Activated CD4-positive, alpha-beta T cell treated with anti-CD3 and anti-CD28 coated beads for 4 hours (primary cell): ENCODE measurements at places on chromosomes 2 and 18.

- DNase-seq = no peak
Measured at GRCh38 chr2:10028407-10028987, 14.9 kb upstream of the KLF11 start.

DNA sequence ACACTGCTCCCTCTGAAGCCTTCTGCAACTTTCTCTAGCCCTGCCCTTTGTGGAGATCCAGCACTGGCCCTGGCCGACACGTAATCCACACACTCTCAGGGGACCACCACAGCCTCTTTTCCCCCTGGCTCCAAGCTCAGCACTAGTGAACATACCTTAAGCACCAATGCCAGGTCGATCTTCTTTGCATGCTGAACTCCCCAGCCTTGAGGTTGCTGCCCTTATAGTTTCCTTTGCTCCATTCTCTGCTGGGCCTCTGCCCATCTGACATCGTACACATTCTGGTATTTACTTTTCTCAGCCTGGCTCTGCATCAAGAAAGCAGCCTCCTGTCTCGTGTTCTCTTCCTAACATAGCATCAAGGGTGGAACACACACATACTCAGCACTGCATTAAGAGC is 361.5 kb downstream of the LPIN1 start:
- no peak for DNase-seq

DNA sequence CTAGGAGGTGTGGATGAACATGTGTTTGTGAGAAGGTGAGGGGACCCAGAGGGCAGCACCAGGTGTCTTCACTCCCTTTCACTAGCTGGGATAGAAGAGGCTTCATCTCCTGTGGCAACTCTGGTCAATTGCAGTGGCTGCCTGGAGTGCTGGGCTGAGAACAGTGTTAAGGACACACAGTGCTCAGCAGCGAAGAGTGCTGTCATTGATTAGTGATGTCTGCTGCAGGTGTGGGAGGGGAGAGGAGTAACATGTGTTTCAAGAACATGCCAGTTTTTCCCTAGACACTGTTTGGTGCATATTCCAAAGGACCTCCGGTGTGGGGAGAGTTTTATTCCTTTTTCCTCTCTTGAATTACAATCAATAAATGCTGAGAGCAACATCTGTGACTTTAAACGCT is 95.9 kb upstream of the CXCR4 start:
- DNase-seq = no peak

DNA sequence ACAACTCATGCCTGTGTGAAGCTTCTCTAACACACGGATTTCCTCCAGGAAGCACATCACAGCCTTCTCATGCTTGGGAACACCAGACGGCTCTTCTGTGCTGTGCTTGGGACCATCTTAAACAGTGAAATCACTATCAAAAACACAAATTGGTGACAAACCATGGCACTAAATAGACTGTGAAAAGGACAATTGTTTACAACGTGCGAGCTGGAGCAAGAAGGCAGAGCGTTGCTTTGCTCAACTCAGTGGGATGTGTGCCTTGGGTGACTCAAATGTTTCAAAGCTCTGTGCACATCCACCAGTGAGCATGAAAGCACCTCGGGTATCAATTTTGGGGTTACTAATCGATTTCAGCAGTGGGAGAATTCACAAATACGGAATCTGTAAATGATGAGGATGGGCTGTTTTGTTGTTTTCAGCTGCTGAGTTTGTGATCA is 182.4 kb upstream of the ARL4C start:
- no peak for DNase-seq

DNA sequence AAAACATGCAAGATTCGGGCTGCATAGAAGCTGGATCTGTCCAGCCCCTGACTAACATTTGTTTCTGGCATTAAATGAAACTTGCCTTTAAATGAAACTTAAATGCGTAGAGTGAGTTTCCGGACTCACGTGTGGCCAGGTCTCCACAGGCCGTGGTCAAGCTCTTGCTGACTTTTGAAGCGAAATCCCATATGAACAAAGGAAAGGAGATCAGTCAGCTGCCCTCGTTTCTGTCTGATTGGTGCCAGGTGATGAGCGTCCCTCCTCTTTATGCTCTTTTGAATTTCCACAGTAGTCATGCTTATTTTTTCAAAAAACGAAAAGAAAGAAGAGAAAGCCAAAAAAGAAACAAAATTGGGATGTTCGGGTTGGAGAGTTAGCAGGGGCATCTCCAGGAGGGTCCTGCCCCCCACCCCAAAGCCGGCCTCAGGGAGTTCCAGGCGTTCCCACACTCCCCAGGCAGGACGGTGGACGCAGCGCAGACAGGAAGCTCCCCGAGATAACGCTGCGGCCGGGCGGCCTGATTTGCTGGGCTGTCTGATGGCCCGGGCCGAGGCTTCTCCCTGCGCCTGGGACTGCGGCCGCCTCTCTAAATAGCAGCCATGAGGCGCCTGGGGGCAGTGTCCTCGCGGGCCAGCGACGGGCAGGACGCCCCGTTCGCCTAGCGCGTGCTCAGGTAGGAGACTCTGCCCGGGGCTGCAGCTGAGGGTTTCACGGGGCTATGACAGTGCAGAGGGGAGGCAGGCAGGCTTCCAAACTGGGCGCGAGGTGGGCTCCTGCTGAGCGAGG is at the start of gene COLEC11:
TSS of gene COLEC11 (plus strand) at position 620 of the 789 bp plus-strand sequence. CDS start 9,229 bp downstream, outside the sequence.
- DNase-seq = no peak

DNA sequence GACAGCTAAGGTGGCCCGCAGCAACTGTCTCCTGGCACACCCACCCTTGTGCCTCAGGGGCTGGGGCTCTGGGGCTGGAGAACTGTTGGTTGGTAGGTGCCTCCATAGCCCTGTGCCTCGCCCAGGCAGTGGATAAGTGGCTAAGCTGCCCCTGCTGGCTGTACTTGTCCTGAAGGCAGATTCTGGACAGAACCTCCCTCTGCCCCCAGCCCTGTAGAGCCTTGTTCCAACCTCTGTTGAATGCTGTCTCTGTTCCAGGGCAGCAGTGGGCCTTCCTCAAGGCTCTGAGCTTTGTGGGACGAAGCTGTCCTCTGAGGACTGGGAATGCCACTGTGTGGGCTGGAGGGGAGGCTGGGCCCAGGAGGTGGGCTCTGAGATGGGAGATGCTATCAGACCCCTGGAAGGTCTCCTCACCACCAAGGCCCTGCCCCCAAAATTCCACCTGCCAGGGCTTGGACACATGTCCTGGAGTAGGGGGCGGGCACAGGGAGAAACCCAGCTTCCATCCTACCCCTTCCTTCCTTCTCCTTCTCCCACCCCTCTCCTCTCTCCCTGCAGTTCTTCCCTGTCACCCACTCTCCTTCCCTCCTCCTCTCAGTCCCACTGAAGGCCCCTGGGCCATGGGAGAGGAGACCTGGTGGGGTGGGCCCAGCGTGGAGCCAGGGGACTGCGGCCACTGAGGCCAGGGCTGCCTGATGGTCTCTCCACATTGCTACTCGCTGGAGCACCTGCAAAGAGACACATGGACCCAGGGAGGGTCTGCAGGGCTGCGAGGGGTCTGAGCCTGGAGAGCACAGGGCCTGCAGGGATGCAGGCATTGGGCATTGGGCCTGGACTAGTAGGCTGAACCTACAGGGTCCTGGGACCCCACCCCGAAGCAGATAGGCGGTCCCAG is 1.7 kb upstream of the PDCD1 start:
- DNase-seq = no peak

- DNase-seq = no peak
Measured at GRCh38 chr18:47997338-47997780, 66.9 kb upstream of the SMAD2 start.

GRCh38 chr2:127392133-127392827 is 4.5 kb upstream of the MAP3K2 start:
- DNase-seq = no peak

DNA sequence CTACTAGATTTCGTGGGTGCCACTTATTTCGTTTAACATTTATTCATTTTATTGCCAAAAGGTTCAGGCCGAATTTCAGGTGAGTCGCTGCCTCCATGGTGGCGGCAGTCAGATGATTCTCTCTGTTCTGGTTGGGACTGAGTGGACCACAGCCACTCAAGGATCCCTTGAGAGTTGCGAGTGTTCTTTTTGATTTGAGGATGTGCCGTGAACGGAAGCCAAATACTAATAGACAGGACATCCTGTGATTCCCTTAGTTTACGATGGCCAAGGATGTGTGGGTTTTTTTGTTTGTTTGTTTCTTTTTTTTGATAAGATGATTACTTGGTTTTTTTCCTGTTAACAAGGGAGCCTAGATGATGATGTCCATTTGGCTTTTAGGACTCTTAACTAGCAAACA is 13.2 kb downstream of the MAPRE2 start:
- DNase-seq = no peak

GRCh38 chr2:189407281-189408209 is 33.7 kb upstream of the WDR75 start:
- no peak for DNase-seq
